Activated CD4-positive, alpha-beta T cell treated with anti-CD3 and anti-CD28 coated beads, Interleukin-2, Interleukin-6, amounts not matched to agents 100 ng/mL and 50 ng/mL, durations not matched to agents 16 hours and 8 hours (primary cell): ENCODE measurements at places on chromosomes 16 and 17.

DNA sequence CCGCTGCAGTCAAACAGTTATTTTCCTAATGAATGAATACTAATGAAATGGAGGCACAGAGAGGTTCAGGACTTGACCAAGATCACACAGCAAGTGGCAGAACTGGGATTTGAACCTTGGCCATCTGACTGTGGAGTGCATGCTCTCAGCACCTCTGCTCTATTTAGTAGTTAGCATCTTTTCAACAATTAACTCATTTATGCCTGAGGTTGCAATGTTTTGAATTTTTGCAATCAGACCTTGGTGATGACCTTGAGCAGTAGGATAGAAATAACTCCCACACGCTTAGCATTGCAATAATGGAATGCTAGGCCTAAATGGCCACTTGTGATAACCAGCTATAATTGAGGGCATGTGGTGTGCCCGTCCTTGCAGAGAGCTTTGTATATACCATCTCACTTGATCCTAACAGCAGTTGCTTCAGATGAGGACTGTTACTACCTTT lies 31.0 kb downstream of the NAGPA start:
- no peak for DNase-seq

- DNase-seq, result peak; percentile 37
Measured at GRCh38 chr16:77273-77806, 685 bp upstream of the MPG start.

DNA sequence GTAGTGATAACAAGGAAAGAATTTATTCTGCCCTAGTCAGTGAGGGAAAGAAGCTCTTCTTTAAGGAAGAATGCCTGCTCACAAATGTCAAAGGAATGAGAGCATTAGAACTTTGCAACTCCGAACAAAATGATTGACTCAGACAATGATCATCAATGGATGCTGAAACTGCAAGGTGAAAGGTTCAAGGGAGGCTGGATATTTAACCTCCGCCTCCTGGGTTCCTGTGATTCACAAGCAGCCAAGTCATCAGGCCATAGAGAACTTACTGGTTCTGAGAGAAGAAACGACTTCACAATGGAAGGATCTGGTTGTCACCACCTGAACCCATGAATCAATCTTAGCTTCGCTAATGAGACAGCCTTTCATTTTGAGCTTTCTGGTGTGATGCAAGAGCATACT lies 16.0 kb upstream of the SCNN1B start:
- DNase-seq, result no peak

- DNase-seq, result peak; percentile 19
Measured at GRCh38 chr17:34499576-34499975, 79.8 kb upstream of the TMEM132E start.

DNA sequence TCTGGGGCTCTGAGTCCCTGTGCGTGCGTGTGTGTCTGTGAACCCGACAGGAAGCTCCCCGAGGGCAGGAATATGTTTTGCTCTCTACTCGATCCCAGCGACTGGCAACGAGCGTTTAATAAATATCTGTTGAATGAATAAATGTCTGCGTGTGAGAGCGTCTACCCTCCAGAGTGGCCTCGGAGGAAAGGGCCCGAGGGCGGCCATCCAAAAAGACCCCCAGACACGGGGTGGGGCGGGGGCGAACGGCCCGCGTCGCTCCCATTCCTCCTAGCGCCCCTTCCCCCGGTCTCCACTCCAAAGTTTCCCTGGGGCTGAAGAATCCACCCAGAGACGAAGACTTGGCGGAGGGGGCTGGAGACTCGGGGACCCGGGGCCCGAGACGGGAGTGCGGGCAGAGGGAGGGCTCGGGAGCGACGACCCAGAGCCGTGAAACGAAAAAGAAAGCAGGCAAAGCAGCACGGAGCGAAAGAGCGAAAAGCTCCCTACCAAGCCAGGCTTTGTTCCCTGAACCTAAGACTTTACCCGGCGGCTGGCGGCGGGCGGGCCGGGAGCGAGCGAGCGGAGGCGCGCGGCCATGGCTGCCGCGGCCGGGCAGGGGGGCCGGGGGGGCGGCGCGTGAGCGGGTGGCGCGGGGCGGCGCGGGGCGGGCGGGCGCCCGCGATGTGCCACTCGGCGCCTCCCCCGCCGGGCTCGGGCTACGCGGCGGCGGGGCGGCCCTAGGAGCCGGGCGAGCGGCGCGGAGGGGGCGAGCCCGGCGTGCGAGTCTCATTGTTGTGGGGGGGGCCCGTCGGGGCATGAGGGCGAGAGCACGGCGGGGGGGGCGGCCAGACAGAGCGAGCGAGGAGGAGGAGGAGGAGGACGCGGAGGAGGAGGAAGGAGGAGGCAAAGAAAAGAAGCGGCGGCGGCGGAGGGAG lies at the start of gene MLLT6:
Gene MLLT6, plus strand, starts transcription at position 668 of the 917 bp plus-strand sequence. CDS start 360 bp downstream, outside the sequence.
- DNase-seq, result peak; percentile 74
